ENCODE measurements at places on chromosomes 11 and 22. TPM values are rescaled to one million over a fixed set of nuclear protein-coding genes. Genes with fewer than 3 reads are reported as not detected.

CARD18 gene
- not detected for polyA plus RNA-seq

RASL10A gene
- polyA plus RNA-seq, result not detected

AGBL2 gene
- 1.4 TPM for polyA plus RNA-seq

DDI1 gene
- polyA plus RNA-seq, result 0.10 TPM

BAIAP2L2 gene
- polyA plus RNA-seq, result not detected

KREMEN1 gene
- polyA plus RNA-seq, result not detected

VPREB3 gene
- polyA plus RNA-seq, result 1,081 TPM

CALCB gene
- polyA plus RNA-seq, result 0.13 TPM

ARHGAP20 gene
- 0.51 TPM for polyA plus RNA-seq

OR51B4 gene
- not detected for polyA plus RNA-seq

MRGPRX4 gene
- not detected for polyA plus RNA-seq

MFNG gene
- 212 TPM for polyA plus RNA-seq

DCUN1D5 gene
- 25.9 TPM for polyA plus RNA-seq

OR5AP2 gene
- polyA plus RNA-seq, result not detected

CYP2D6 gene
- not detected for polyA plus RNA-seq

CRYBA4 gene
- not detected for polyA plus RNA-seq

FAM180B gene
- polyA plus RNA-seq, result not detected

IRAG1 gene
- polyA plus RNA-seq, result 0.18 TPM

MYRF gene
- polyA plus RNA-seq, result not detected

BDNF gene
- not detected for polyA plus RNA-seq

CRYBB3 gene
- polyA plus RNA-seq, result not detected

OR51I1 gene
- polyA plus RNA-seq, result not detected

CCDC15 gene
- polyA plus RNA-seq, result 0.79 TPM

KRTAP5-2 gene
- not detected for polyA plus RNA-seq

ZP1 gene
- not detected for polyA plus RNA-seq

TPBGL gene
- polyA plus RNA-seq, result not detected

TRIM77 gene
- not detected for polyA plus RNA-seq

ISX gene
- not detected for polyA plus RNA-seq
